ENCODE measurements at places on chromosomes 7 and 10.

- no peak for DNase-seq
Observed at GRCh38 chr7:151652111-151652510, 132.4 kb upstream of the RHEB start.

GRCh38 chr10:103622286-103622685 lies 128.8 kb downstream of the NEURL1 start:
- DNase-seq: no peak

DNA sequence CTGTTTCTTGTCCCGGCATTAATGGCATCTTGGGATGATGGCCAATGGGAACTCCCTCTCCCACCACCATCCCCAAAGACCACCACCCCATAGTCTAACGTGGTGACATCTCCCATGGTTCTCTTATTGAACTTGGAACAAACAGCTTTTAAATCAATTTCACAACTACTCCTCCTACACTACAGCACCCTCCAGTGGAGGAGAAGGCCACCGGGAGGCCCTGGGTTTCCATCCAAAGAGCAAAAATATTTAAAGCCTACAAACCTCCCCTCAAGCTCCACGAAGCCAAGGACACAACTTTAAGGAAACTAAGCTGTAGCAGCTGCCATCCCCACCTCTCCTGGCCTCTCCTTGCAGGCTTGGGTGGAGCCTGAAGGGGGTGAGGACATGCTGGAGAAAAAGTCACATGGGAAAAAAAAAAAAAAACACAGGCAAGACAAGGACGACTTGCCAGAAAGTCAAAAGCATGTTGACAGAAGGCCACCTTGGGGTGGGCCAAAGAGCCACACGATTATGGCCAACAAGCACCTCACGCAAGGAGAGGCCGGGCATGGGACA lies 94.0 kb upstream of the LANCL2 start:
- peak; percentile 24 for DNase-seq

DNA sequence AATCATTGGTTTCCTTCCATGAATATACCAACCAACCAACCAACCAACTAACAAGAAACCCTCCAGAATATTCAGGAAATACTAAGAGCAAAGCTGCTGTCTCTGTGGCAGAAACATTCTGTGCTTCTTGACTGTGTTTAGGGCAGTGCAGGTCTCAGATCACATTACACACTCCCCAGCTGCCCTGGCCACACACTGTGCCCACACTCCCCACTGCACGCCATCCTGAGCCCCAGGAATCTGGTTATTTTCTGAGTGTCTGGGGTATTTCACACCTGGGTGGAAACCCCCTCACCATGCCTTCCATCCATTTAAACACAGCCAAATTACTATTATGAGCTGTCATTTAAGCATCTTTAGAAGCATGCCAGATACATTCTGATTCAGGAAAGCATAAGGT lies 183.7 kb upstream of the ANK3 start:
- no peak for DNase-seq

DNA sequence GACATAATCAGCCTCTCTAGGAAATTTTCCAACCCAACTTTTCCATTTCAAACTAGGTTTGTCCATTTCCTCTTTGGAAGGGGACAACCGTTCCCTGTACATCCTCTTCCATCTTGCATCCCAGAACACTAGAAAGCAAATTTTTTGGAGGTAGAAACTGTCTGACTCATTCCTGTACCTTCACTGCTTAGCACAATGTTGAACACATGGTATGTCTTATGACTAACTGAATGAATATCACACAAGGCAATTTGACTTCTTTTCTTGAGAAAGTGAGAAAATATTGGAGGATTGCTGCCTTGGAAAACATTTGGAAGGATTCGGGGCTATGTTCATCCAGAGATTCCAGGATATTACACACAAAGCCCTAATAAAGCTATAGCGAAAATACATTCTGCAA lies 289.1 kb downstream of the FGFR2 start:
- DNase-seq: peak; percentile 13

DNA sequence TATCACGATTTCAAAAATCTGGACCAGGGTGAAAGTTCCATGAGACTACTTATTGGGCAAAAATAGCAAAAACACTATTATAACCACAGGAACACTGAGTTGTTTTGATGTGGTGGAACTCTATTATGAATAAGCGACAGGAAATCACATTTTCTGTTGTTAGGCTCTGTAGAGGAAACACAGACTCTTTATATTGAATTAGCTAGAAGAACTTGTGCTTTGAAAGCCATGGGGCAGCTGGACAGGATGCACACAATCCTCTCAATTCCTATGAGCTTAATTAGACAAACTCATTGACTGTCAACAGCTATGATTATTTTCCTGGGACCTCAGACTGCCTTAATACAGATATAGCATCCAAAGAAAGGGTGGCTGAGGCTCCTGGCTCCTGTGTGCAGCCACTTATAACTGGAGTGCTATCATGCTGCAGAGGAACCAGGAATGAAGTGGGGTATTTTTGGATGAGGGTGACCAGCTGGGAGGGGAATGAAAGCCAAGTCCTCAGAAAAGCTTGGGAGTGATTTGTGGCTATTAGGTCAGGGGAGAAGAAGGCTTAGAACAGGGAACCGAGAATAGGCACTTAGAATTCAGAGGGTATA lies 657.3 kb downstream of the TYW1 start:
- DNase-seq: no peak

DNA sequence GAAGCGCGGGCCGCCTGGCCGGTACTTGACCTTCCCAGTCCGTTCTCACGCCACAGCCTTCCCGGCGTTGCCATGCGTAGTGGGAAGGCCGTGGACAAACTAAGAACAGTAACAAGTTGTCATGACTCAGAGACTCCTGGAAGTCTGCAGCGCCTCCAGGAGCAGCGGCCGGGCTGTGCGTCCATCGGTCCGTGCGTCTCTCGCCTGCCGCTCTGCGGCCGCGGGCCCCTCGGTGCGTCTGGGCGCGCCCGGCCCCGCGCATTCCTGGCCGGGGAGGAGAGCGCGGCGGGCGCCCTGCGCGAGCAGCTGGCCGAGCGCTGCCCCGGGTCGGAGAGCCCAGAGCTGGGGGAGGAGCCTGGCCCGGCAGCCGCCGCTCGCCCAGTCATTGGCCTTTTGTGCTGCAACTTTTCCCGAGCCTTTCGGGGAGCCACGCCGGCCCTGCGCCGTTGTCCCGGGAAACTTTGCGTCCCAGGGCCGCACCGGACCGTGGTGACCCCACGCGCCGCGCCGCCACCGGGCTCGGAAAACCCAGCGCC lies 123.7 kb downstream of the TACC2 start:
- DNase-seq: peak; percentile 94

GRCh38 chr7:94486216-94486615 lies 23.4 kb upstream of the CASD1 start:
- DNase-seq: no peak

GRCh38 chr7:135168001-135168400 lies 2.5 kb downstream of the CYREN start:
- DNase-seq: no peak

GRCh38 chr10:48439581-48440041 lies 133.1 kb downstream of the MAPK8 start:
- DNase-seq: peak; percentile 62

DNA sequence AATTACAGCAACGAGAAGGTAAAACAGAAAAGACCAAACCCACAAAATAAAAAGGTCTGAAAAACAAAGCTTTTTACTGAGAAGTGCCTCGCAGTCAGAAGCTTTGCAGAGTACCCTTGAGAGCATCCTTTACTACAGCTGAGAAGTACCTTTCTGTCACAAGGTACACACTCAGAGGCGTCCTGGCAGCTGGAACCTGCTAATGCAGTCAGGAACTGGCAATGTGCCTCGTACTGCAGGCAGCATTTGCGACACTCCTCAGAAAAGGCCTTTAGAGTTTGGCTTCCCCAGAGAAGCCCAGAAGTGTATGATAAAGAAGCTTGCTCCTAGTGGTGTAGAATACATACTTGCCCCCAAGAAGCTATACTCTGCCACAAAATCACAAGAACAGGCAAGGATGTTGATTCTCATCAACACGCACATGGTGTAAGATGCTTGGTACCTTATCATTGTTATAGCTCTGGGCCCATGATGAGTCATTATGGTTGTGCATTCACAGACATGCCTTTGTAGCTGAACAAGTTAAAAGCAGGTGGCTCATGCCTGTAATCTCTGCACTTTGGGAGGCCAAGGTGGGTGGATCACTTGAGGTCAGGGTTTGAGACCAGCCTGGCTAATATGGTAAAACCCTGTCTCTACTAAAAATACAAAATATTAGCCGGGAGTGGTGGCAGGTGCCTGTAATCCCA lies 2.0 kb upstream of the GTPBP4 start:
- DNase-seq: peak; percentile 92

- DNase-seq: no peak
Observed at GRCh38 chr7:17725821-17726220, 214.5 kb downstream of the SNX13 start.

DNA sequence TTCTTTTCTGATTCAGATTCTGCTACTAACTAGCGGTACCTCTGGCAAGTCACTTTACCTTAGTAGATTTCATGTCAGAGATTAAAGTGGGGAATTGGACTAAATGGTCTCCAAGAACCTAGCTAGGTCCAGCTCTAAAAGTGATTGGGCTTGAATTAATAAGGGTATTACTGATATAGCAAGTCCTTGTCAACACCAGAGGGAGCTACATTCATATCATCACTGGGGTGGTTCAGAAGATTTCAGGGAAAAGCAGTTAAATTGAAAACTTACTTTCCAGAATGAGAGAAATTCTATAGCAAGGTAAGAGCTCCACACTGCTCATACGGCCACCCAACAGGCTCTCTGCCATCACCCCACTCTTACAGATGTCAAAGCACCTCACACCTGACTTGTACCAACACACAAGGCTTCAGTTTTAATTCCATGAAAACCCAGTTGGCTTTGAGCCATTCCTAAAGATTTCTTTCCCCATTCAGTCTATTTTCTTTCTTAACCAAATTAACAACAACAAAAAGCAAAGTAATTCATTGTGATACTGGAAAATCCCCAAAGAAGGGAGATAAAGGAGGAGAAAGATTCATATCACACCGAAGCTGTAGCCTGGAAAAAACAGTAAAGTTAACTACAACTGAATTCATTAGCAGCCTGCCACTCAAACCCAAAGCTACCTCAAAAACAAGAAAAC lies 38.0 kb upstream of the SPOCK2 start:
- peak; percentile 50 for DNase-seq

- DNase-seq: no peak
Observed at GRCh38 chr7:132751244-132751647, 175.0 kb upstream of the PLXNA4 start.

- peak; percentile 53 for DNase-seq
Observed at GRCh38 chr7:142853739-142854371, 1.0 kb upstream of the EPHB6 start.
